Muscle of leg (tissue), 16 donors: ENCODE measurements at places on chromosomes 5 and 9. TPM values are rescaled to one million over a fixed set of nuclear protein-coding genes. Genes with fewer than 3 reads are reported as not detected.

Gene GDF9
- polyA plus RNA-seq, result 0.44 TPM

Gene ARID3C
- polyA plus RNA-seq, result not detected

Gene SLC36A2
- not detected for polyA plus RNA-seq

Gene ANKRD33B
- polyA plus RNA-seq, result 1.8 TPM

Gene SLC6A7
- 0.76 TPM for polyA plus RNA-seq
